ENCODE measurements at places on chromosomes 11 and 22.
A peak's percentile ranks its signal among the peaks of the same experiment; 100 is the strongest.

DNA sequence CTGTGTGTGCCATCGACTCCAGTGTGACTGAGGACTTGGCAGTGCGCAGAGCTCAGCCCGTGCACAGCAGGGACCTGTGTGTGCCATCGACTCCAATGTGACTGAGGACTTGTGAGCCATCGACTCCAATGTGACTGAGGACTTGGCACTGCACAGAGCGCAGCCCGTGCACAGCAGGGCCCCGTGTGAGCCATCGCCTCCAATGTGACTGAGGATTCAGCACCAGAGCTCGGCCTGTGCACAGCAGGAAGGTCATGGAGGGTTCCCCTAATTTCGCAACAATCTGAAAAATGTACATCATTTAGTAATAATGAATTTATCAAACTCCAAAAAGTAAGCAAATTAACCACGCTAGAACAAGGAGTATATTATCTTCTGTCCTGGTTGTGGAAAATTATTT is 348.3 kb upstream of the B3GAT1 start:
- no peak for DNase-seq

GRCh38 chr11:127052404-127052803 is 51.8 kb upstream of the KIRREL3 start:
- DNase-seq = peak; percentile 22

- DNase-seq = no peak
These were observed 100.5 kb upstream of the RRM1 start for GRCh38 chr11:3994030-3994640.

GRCh38 chr22:46843821-46844255 is 81.4 kb downstream of the TBC1D22A start:
- peak; percentile 82 for DNase-seq

DNA sequence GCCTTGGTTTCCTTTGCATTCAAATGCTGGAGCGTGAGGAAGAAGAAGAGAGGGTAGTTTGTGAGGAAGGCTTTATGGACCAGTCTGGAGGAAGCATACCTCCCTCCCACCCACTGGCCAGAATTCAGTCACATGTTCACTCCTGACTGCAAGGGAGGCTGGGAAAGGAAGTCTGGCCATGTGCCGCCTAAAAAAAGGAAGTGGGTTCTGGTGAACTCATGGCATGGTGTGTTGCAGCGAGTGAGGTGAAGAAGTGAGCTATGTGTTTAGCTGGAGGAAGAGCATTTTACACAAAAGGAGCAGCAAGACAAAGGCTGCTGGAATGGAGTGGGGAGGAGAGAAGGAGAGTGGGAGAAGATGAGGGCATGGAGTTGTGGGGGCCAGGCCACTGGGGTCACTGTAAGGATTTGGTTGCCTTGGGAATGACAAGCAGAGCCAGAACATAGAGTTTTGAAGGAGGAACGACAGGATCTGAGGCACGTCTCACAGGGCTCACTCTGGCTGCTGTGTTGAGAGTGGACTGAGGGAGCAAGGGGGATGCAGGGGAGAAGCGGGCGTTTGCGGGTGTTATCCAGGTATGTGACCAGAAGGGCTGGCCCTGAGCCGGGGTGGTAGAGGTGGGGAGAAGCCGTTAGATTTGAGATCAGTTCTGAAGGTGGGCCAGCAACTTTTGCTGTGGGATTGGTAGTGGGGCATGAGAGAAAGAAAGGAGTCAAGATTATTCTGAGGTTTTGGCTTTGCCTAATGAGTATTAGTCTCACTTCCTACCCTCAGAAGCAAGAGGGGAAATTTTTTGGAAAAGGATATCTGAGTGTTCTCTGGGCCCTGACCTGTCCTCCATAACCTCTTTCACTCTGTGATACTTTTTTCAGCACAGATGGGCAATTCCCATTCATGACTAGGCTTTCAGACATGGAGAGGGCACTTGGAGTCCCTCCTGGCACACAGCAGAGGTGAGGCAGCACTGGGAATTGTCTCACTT is 26.4 kb downstream of the BMAL1 start:
- DNase-seq = no peak

DNA sequence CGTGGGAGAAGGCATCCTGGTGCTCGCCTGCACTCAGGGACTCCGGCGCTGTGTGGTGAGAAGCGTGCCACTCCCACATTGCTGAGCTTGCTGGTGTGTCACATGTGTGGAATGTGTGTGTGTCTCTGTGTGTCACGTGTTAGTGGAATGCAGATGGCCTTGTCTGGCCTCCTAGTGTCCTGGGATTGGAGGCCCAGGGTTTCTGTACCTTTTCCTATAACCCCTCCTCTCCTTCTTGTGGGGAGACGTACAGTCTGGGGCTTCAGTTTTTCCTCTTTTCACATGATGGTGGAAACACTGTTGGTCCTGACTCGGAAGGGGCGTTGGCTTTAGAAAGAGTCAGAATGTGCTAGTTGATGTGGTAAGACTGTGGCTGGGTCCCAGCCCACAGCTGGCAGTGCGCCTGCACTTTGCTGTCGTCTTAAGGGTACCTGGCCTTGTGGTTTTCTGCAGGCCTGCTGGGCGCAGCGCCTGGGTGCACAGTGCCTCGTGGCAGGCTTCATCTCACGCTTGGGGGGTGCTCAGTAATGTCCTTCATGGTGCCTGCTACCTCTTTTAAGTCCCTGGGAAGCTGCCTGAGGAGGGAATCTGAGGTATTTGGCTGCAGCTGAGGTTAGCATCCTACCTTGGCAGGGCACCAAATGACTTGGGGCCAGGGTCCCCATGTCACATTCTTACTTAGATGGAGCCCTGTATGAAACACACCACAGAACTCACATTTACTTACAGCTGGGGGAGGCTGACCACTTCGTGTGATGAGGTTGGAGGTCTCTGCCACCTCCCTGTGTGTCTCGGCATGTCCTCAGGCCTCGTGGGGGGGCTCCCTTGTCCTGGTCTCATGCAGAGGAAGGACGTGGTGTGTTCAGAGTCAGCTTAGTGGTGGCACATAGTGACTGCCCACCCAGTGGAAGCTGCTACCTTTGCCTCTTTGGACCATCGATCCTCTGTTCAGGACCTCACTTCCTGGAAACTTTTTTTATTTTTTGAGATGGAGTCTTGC is 61.9 kb downstream of the MED15 start:
- peak; percentile 97 for DNase-seq

All from AG08395 (cell line).